Naive thymus-derived CD4-positive, alpha-beta T cell (primary cell): ENCODE measurements at places on chromosomes 7 and 10. TPM values are rescaled to one million over a fixed set of nuclear protein-coding genes. Genes with fewer than 3 reads are reported as not detected.
A peak's percentile ranks its signal among the peaks of the same experiment; 100 is the strongest.

LRIT1 gene
- not detected for total RNA-seq

NKX1-2 gene
- not detected for total RNA-seq

CACNB2 gene
- total RNA-seq: not detected

LIPF gene
- not detected for total RNA-seq

MSS51 gene
- total RNA-seq: 3.2 TPM

MINDY4 gene
- total RNA-seq: 1.3 and 1.4 TPM in 2 replicates

BICC1 gene
- total RNA-seq: not detected

AKR1E2 gene
- 26.0 TPM for total RNA-seq

SFRP5 gene
- total RNA-seq: not detected

LRRC18 gene
- not detected in 2 replicates for total RNA-seq

SYT15 gene
- 1.4 TPM for total RNA-seq

CSTF2T gene
- total RNA-seq: 47.4 and 52.9 TPM in 2 replicates

ITPRID1 gene
- total RNA-seq: not detected

CFAP70 gene
- total RNA-seq: 4.6 TPM

MARVELD1 gene
- total RNA-seq: 5.0 TPM

- no peak for DNase-seq
These were observed 93.3 kb downstream of the BMS1 start for GRCh38 chr10:42875798-42876341.

GRCh38 chr7:84191261-84191660, 3.3 kb downstream of the SEMA3A start:
- no peak for DNase-seq

DNA sequence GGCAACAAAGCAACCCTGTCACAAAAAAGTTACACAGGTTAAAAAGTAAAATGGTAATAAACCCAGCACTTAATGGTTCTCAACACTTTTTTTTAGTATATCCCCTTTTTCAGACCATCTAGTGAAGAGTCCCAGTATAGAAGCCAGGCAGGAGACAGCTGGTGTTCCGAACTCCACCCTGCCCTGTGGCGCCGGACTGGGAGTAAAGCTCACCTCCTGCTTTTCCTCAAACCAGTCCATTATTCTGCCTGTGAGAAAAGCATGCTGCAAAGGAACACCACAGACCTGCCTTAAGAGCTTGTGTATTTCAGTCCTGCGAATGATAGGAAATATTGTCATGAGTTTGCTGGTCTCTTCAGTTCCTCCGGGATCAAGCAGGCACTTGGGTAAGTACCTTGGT, 81.0 kb downstream of the EZH2 start:
- DNase-seq: peak; percentile 9

DNA sequence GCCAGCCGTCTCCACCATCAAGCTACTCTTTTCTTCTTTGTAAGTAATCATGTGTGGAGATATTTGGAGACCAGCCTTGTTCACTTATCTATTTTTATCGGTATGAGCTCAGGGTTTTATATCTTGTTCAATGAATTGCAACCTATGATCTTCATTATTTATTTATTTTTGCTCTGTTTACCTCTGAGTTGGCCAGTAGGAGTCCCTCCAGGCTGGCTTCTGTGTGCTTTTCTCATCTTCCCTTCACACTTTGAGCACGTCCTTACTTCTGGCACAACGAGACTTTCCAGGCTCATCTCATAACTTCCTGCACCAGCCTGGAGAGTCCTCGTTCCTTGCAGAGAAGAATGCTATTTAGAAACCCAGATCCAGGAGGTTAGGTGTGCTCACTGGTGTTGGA, 375.8 kb upstream of the PODXL start:
- no peak for DNase-seq

DNA sequence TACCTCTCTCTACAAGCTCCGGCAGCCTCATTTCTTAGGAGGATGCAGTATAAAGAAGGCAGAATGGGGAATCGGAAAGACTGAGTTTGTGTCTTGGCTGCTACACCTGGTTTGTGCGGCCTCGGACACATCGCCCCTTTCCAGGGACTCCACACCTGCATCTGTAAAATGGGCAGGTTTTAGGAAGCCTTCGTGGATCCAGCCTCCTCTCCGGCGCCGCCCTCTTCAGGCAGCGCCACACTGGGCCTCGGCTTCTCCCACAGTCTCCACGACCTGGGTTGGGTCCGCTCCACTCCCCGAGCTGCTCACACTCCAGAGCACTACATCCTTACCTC, 341 bp downstream of the GOT1 start:
- DNase-seq: no peak

- no peak for DNase-seq
These were observed 142.8 kb downstream of the DGKB start for GRCh38 chr7:14759785-14760184.

DNA sequence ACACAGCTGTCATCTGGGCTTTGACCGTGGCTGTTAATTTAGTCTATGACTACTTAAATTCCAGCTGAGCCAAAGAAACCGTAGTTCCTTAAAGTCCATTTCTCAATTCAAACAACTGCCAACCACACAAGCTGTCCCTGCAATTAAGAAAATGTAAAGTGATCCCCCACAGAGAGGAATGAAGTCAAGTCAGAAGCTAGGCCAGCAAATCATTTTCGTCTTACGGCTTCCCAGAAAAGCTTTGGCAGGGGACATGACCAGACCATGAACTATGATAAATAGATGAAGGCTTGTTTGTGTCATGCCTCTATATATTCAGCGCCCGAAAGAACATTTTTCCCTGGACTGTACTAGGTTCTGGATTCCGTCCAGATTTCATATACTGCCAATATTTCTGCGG, 54.6 kb downstream of the HACD1 start:
- DNase-seq: no peak

DNA sequence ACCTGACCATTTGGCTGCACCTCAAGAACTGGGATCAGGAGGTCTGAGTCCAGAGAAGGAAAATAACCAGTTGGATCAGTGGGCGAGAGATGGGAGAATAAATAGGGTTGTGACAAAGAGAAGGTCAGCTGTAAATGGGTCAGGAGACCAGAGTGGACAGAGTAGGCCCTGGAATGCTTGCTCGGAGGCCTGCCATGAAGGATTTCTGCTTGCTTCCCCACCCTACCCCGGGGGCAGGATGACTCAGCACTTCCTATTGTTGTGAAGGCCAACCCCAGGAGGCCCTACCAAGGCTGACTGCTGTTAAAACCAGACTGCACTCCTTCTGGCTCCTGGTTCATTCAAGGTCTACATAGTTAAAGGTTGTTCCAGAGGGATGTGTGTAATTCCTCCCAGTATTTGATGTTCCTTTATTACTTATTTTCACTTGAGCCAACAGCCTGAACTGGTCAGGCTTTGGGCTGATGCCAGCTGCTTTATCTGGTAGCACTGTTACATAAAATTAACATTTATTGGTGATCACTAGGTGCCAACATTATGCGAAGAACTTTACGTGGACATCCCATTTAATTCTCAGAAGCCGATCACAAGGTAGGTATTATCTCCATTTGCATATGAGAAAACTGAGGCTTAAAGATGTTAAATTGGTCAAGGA, 27.3 kb upstream of the IFRD1 start:
- DNase-seq: no peak

GRCh38 chr7:19066170-19066569, 51.3 kb downstream of the TWIST1 start:
- no peak for DNase-seq

GRCh38 chr10:96228408-96228994, 42.9 kb downstream of the BLNK start:
- DNase-seq: no peak

- DNase-seq: no peak
These were observed 97.4 kb upstream of the BMPER start for GRCh38 chr7:33807779-33808482.

DNA sequence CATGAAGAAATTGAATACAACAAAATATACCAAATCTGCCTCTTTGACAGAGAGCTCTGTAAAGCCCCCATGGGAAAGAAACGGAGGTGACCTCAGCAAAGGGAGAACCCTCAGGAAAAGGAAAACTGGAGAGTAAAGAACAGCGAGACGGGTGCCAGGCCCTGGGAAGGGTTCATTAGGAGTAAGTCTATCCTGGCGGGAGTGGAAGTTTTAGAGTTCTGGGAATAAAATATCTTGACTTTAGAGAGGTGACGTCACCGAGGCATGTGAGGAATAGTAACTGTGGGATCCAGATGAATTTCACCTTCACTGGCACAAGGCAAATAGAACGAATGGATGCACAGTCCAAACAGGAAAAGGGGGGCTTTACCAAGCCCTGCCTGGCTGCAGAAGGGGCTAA, 362.8 kb upstream of the IGFBP3 start:
- no peak for DNase-seq

GRCh38 chr7:43295429-43295828, 183.0 kb downstream of the HECW1 start:
- DNase-seq: no peak
